Left lung (tissue), 14 donors: ENCODE measurements at places on chromosomes 7 and 10. TPM values are rescaled to one million over a fixed set of nuclear protein-coding genes. Genes with fewer than 3 reads are reported as not detected.

GRCh38 chr10:486666-487322, 202.7 kb downstream of the DIP2C start:
- DNase-seq = no peak

Gene PON3
- polyA plus RNA-seq = 15.4 TPM

DNA sequence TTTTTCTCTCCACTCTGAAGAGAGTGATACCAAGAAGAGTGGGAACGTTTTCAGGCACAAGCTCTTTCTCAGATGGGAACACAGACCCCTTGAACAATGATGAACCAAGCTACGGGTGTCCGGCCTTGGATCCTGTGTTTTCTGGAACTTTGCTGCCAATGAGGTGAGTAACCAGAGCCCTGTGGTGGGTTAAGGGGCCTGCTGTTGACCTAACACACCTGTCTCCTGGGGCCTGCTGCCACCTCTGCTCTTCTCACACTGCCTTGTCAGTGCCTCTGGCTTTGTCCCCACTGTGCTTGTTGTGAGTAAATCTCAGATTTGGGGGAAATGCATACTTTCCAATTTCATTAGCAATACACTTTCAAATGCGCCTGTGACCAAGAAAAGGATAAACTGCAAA, 1.4 kb upstream of the PKD1L1 start:
- no peak for DNase-seq

Gene MSMB
- not detected for polyA plus RNA-seq

GRCh38 chr10:71888248-71888622, 37.2 kb upstream of the PSAP start:
- DNase-seq = no peak

GRCh38 chr10:63614371-63614891, 93.2 kb downstream of the REEP3 start:
- DNase-seq = no peak

- no peak for DNase-seq
These were observed 18.8 kb downstream of the NOBOX start for GRCh38 chr7:144384555-144385245.

DNA sequence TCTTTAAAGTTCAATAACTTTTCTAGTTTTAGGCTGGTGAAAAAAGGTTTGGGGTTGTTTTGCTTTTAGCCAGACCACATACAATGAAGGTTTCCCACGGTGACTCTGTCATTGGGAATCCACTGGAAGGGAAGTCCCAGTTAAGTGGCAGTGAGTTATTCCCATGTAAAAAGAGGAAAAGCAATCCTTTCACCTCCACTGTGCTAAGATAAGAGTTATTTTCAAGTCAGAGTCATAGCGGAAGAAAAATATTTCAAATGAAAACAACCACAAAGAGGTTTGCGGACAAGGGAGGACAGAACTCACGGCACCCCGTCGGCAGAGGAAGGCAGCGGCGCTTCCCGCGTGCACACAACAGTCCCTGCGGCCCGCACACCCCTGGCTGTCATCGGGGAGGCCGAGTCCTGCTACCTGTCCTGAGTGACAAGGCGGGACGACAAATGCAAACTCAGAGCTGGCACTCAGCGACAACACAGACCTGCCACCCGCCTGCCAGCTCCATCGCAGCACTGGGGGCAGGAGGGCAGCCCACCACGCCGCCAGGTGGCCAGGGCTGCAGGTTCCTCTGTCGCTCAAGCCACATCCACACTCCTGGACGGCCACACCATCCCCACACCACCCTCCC, 9.3 kb upstream of the PAPOLB start:
- DNase-seq = no peak

- peak; percentile 91 for DNase-seq
These were observed 71.4 kb downstream of the AHR start for GRCh38 chr7:17369691-17370426.

DNA sequence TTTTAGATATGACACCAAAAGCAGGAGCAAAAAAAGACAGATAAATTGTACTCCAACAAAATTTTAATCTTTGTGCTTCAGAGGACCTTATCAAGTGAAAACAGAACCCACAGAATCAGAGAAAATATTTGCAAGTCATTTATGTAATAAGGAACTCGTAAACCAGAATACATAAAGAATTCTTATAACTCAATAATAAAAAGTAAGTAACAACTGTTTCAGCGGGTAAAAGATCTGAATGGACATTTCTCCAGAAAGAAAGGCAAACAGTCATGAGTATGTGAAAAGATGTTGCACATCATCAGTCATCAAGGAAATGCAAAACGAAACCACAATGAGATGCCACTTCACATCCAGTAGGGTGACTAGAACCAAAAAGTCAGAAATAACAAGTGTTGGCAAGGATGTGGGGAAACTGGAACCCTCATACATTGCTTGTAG, 167.7 kb upstream of the KCTD7 start:
- no peak for DNase-seq

Gene CALML5
- not detected for polyA plus RNA-seq

DNA sequence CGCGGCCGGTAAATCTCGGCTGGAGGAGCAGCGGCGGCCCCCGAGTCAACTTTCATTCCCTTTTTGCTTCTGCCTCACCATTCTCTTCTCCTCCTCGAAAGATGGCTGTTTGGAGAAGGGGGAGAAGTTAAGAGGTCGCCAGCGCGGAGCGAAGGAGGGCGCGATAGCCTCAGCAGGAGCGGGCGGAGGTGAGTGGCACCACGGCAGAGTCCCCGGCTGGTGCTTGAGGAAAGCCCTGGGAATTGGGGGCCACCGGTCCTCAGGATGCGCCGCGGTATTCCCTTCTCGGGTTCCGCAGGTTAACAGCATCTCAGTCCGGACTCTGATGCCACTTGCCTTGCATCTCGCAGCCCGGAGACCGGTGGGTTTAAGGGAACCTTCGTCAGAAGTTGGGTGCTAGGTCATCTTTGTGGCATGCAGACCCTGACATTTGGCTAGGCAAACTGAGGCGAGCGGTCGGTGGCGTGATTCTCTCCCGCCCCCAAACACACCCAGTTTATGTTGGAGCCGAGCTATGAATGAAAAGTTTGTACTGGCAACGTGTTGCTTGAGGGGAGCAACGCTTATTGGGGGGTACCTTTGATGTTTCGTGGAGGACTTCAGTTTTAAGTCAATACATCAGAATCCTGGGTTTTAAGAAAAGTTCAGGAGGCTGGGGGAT, 59.5 kb upstream of the PRPS1L1 start:
- DNase-seq = peak; percentile 50

DNA sequence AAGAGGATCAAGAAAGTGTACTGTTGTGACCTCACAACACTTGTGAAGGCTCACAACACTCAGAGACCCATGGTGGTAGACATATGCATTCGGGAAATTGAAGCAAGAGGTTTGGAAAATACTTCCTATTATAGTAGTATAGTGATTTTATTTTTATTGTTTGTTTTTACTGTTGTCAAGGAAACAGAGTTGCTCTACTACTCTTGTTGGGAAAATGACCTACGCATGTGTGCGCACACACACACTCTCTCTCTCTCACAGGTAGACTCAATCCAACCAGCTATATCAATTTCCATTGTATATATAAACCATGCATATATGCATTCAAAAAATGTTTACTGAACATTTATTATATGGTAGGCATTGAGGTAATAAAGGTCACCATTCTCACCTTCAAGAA, 63.7 kb upstream of the PRR15 start:
- no peak for DNase-seq
